ENCODE measurements at places on chromosomes 16 and 17. TPM values are rescaled to one million over a fixed set of nuclear protein-coding genes. Genes with fewer than 3 reads are reported as not detected.

DNA sequence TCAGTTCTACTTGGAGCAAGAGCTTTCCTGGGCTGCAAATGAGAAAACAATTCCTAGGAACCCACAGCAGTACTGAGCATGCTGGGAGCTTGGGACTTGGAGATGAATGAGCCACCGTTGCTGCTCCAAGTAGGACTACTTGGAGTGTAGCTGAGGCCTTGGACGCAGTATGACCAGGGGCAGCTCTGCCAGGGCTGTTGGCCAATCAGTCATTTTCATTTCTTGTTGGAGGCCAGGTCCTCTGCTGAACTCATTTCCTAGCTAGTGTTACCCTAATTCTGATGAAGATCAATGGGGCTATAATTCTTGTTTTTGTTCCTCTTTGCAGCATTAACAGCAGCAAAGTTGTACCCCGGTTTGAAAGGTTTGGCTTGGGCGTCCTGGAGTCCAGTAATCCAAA is 8.0 kb upstream of the LGALS9 start:
- DNase-seq, result no peak

DNA sequence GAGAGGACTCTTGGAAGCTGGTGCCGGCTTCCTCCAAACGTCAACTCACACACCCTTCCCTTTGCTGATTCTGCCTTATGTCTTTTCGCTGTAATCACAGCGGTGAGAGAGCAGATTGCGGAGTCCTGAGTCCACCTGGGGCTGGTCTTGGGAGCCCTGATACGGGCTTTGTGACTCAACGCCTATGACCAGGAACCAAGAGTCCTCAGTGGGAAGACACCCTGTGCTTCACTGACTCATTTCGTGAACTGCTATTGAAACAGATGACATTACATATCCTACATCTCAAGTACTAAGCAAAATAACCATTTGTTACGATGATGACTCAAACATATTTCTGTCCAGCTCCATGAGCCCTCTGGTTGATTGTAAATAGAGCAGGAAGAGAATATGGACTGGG is 90.7 kb upstream of the CREBBP start:
- peak; percentile 95 for DNase-seq

- peak; percentile 29 for DNase-seq
Observed at GRCh38 chr16:24723663-24724062, 5.8 kb upstream of the TNRC6A start.

- no peak for DNase-seq
Observed at GRCh38 chr16:63960321-63960720, 1161.5 kb downstream of the CDH11 start.

- DNase-seq, result no peak
Observed at GRCh38 chr17:78374631-78375274, 3.7 kb upstream of the PGS1 start.

DNA sequence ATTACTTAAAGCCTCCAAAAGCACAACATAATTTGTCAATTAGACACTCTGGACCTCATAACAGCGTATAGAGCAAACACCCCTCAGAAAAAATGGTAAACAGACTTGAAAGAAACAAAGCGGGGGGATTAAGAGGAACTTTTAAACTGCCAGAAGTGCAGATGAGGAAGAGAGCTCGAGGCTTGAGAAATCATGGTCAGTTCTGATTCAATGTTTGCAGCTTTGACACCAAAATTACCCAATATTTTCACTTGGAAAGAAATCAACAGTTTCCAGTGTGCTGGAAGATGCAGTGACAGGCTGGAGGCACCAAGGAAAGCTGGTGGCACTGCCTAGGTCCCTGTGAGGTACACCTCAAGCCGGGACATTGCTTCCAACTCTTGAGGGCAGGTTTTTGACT is 180.9 kb upstream of the TOX3 start:
- no peak for DNase-seq

GRCh38 chr16:83711069-83711468 is 96.7 kb upstream of the HSBP1 start:
- no peak for DNase-seq

DNA sequence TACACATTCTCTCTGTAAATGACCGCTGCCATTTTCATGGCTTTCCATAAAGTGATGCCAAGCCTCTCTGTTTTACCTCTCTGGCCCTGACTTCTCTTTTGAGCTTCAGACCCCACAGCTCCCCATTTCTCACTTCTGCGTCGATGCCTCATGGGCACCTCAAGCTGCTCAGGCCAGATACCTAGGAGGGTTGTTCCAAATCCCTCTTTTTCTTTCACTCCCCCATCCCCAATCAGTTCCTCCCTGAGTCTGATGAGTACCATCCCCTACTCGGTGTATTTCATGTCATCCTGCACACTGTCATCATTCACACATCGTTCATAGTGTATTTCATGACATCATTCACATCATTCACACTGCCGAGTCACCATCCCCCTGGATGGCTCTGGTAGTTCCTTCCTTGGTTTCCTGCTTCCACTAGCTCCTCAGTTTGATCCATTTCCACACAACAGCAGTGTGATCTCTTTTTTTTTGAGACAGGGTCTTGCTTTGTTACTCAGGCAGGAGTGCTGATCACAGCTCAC is 43.1 kb downstream of the NTN1 start:
- no peak for DNase-seq

DNA sequence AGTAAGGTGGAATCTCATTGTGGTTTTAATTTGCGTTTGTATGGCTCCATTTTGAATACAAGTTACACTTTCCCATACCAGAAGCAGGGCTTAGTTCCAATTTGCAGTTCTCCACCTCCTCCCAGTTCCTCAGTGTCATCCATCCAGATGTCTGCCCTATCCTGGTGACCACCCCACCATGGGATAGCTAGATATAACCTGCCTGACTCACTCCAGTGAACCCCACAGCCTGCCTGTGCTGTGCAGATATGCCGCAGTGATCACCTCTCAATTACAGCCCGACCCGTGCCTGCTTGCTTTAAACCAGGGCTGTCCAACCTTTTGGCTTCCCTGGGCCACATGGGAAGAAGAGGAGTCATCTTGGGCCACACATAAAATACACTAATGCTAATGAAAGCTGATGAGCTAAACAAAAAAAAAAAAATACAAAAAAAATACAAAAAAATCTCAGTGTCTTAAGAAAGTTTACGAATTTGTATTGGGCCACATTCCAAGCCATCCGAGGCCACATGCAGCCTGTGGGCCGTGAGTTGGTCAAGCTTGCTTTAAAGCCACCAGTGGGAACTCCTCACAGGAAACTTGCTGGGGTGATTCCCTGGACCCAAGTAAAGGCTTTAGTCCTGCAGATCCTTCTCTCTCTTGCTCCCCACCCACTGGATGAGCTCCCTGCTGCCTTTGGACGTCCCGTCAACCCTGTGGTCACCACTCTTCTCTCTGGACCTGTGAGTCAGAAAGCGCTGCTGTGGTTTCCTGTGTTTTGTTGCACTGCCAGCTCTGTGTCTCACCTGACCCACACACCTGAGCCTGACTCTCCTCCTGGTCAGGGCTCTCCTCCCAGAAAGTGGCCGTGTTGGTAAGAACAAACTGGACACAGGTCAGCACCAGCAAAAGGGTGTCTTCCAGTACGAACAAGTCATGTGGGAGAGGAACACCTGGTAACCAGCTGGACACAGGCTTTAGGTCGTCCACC is 83.0 kb downstream of the EMP2 start:
- DNase-seq, result peak; percentile 61

DNA sequence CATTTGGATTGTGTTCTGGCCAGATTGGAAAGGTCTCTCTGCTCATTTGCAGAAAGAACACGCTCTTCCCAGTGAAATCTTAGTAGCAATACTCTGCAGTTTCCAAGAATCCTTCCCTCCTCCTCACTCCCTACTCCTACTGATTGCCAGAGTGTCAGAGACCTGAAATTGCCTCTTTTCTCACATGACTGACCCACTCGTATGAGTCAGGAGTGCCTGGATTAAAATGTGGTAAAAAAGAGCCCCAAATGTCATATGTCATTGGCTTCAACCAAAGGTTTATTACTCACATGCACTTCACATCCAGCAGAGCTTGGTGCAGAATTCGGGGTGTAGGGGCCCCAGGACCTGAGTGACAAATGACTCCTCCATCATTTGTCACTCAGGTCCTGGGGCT is 39.7 kb upstream of the IRX3 start:
- DNase-seq, result peak; percentile 84

- DNase-seq, result no peak
Observed at GRCh38 chr17:75439287-75439686, 17.1 kb upstream of the TMEM94 start.

GRCh38 chr16:28208824-28209223 is 2.9 kb downstream of the XPO6 start:
- DNase-seq, result no peak

DNA sequence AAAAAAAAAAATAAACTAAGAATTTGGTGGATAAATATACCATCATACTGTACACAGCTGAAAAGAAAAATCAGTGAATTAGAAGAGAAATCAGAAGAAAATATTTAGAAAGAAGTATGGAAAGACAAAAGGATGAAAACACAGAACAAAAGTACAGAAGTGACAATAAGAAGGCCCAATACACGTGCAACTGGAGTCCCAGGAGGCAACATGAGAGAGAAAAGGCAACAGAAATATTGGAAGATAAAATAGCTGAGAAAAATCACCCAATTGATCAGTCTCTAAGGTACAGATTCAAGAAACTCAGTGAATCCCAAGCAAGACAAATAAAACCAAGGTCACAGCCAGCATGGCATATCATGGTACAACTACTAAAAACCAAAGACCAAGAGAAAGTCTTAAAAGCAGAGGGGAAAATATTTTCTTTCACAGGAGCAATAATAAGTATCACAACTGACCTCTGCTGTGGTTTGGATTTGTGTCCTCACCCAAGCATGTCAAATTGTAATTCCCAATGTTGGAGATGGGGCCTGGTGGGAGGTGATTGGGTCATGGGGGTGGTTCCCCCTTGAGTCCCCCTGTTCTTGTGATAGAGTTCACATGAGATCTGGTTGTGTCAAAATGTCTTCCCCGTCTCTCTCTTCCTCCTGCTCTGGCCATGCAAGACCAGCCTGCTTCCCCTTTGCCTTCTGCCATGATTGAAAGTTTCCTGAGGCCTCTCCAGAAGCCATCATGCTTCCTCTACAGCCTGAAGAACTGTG is 20.2 kb upstream of the ENGASE start:
- DNase-seq, result no peak

DNA sequence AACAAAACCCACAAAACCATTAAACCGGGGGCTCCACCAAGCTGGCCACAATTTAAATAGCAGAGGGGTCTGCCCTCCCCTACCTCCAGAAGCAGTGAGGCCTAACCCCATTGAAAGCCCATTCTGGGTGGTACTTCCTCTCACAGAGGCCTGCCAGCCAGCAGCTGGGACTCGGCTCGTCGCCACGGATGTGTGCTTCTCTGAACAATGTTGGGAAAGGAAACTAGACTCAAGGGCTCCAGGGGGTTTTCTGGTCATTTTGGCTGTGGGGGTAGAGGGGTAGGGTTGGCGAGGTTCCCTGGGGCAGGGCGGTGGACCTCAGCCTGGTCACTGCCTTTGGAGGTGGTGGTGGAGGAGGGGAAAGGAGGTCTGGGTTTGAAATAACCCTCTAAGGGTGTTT is 4.7 kb upstream of the PLCG2 start:
- no peak for DNase-seq

GRCh38 chr16:4557973-4558372 is 1.8 kb downstream of the C16orf96 start:
- DNase-seq, result no peak

DNA sequence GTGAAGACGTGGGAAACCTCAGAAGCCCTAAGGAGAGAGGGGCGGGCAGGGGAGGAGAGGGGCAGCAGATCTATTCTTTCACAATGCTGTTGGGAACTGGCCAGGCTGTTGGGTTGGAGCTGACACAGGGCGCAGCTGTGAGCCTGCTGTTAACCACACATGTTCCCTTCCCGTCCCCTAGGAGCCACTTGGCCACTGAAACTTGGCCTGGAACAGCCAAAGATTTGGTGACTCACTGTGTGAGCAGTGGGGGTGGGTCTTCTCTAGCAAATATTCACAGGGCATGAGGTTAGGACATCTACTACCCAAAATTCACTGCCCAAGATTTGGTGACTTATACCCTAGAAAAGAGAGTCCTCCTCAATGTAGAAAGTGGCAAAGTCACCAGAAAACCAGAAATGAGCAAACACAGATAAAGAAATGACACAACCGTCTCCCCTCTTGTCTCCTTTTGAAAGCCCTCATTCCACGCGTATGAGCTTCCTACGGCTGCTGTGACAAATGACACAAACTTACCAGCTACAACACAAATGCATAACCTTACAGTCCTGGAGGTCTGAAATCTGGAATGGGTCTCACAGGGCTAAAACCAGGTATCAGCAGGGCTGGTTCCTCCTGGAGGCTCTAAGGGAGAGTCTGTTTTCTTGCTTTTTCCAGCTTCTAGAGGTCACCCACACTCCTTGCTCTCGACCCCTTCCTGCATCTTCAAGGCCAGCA is 6.3 kb downstream of the TBC1D16 start:
- peak; percentile 69 for DNase-seq

- DNase-seq, result no peak
Observed at GRCh38 chr17:2108170-2108569, 53.3 kb downstream of the HIC1 start.

GRCh38 chr16:13436641-13437412 is 483.1 kb upstream of the ERCC4 start:
- peak; percentile 83 for DNase-seq

- no peak for DNase-seq
Observed at GRCh38 chr16:25007284-25007984, 7.7 kb downstream of the ARHGAP17 start.

DNA sequence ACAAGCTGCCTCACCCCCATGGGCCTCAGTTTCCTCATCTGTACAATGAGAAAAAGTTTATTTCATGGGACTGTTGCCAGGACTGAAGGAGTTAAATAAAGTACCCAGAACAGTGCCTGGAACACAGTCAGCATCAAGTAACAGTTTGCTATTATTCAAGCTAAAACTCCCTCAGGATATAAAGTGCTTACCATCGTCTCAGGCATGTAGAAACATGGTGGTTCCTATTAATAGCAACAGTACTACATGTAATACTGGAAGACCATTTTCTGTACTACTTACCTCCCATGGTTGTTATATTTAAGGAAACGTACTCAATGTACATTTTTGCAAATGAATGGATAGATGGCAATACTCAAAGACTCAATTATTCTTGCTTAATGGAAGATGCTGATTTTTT is 93.4 kb downstream of the NCOR1 start:
- no peak for DNase-seq

DNA sequence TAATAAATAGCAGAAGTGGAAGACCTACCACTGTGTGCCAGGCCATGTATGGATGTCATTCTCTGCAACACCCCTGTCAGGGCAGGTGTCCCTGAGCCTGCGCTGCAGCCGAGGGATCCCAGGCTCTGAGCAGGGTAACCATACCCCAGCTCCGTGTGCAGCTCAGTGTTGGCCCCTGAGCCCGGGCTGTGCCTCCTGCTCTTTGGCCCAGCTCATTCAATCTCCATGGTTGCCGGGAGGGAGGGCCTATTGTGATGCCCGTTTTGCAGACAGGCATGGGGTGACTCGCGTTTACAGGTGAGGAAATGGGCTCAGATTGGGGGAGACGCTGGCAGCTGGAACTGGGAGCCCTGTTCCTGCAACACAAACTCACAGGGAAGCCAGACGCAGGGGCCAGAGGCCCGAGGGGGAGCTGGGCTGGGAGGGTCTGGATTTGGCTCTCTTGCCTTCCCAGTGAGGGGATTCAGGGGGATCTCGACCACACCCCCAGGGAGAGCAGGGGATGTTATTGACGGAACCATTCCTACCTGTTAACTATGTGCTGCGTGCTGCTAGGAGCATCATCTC is 190.5 kb downstream of the IRF8 start:
- no peak for DNase-seq

GRCh38 chr17:5297245-5297644 is 15.2 kb downstream of the RABEP1 start:
- no peak for DNase-seq

KRT14 gene
- not detected for total RNA-seq

KCTD19 gene
- total RNA-seq, result not detected

PTX4 gene
- total RNA-seq, result not detected

GOSR1 gene
- 56.3 TPM for total RNA-seq

KRTAP4-9 gene
- total RNA-seq, result not detected

FN3K gene
- 2.9 TPM for total RNA-seq

KRT12 gene
- not detected for total RNA-seq

TVP23A gene
- total RNA-seq, result not detected

All from A172 (cell line).